GM12864 (cell line): ENCODE measurements at places on chromosomes 4 and X.

DNA sequence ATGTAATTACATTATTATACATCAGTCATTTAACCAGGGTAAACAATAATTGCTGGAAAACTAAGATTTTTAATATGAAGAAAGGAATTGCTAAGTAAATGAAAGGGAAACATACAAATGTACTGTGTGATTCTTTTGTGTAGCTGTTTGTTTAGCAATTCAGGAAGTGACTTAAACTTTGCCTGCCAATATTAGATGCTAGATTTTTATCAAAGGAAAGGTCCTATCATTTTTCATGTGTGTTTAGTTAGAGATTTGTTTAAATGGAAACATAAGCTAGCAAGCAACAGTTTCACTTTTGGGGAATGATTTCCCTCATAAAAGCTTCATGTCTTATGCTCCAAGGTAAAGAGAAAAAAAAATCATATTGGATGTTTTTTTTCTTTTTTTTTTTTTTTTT lies 95.1 kb upstream of the LIMCH1 start:
- no peak for DNase-seq

DNA sequence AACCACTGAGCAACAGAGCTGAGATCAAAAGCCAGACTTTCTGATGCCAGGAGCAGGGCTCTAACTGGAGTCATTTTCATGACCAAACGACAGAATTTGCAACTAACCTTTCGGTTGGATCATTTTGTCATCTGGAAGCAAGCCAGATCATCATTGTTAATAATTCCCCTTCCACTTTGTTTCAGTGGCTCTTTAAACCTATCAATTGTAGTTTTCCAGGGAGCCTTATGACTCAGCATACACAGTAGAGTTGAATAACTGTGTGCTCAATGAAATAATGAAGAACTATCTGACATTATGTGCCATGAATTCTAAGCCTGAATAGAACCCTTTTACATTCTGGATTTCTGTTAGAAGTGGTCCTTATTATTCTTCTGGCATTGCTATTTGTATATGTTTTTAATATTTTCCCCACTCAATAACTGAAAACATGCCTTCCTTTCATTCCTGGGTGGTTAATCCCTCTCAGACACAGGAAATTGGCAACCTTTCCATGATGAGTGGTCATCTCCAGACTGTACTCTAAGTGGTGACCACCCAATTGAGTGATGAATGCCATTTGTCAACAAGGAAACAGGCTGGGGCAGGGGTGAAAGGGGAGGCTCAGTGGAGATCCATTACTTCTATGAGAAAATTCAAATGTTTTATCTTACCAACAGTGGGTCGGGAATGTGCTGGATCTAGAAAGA lies 431.8 kb downstream of the BCOR start:
- DNase-seq: no peak

DNA sequence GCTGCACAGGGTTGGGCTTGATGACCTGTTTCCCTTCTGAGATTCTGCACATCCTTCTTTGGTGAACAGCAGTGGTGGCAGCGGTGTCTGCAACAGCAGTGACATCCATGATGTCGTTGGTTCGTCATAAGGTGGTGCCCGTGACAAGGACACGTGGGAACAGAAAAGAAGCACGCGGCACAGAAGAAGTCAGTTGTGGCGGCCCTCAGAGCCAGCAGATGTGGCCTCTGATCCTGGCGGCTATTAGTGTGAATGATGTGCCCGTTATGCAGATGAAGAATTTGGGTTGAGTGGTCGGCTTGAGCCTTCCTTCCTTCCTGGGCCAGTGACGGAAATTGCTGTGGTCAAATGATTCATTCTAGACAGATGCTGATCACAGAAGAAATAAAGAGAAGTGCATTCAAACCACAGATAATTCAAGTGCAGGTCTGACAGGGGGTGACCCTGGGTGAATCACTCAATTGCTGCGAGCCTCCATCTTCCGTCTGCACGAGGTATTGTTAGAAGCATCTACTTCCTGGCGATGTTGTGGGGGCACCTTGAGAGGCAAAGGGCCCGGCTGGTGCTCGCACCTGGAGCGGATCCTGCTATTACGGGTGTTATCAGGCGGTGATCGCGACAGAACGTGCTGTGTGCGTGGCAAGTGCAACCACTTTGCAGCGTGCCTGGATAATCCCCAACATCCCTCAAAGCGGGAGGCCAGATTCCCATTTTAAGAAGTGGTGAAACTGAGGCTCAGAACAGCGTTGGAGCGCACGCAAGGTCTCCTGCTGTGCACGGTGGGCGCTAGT lies 215.2 kb upstream of the PSAPL1 start:
- DNase-seq: no peak

- no peak for DNase-seq
Measured at GRCh38 chr4:151599863-151600262, 160.9 kb downstream of the GATB start.

DNA sequence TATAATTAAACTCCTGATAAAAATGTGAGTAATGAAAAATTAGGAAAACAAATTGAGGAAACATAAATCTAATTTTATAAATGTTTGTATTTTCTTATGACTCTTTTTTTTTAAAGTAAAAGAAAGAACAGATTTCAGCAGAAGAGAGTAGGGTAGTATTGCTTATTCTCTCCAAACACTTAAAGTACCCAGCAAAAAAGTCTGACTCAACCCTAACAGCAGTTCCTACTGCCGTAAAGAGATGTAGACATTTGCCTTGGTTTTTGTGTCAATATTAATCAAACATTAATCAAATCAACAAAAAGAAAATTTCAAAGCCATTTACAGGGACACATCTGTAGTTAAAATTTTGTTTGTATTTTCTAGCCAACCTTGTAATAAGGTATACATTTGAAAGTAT lies 508.4 kb downstream of the IL15 start:
- DNase-seq: no peak

DNA sequence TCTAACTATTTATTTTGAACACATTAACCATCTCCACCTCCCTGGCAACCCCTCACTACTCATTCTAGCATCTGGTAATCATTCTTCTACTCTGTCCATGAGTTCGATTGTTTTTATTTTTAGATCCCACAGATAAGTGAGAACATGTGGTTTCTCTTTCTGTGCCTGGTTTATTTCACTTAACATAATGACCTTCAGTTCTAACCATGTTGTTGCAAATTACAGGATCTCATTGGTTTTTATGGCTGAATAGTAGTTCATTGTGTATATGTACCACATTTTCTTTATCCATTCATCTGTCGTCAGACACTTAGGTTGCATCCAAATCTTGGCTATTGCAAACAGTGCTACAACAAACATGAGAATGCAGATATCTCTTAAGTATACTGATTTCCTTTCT lies 33.4 kb upstream of the FAM47B start:
- no peak for DNase-seq

DNA sequence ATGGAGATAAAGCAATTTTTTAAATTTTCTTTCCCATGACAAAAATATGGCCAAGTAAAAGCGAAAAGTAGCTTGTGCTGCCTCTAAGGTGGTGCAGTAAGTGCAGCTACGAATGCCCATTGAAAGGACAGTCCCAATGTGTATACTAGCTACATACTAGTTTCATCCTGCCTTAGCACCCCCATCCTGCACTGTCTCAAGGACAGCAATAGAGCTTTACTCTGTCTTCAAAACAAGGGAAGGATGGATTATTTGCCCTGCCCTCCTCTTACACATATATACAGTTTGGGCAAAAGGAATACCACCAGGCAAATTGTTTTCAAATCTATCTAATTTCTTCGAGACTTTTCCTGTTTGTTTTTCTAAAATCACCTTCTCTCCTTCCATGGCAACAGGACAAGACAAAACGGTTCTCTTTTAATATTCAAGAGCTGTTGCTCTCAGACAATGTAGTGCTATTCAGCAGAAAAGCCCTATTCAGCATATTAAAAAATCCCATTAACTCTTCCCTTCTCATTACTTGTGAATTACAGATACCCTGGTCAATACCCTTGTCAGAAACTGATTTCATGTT lies 75.1 kb upstream of the SLC7A11 start:
- no peak for DNase-seq

DNA sequence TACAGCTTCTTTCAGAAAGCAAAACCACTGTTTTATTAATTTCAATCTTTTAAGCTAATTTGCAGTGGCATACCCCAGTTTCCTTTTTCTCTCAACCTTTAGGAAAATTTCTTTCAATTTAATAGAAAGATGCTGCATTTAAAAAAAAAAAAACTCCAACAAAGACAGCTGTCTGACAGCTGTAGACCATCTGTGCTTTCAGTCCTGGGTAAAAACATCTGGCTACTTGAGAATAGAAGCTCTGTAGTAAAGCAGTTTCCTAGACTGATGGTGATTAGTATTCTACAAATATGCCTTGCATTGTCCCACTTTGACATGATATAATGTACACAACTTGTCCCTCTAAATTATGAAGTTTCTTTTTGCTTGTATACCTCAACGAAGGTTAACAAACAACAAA lies 197.8 kb downstream of the EDA start:
- DNase-seq: no peak

- DNase-seq: no peak
Measured at GRCh38 chrX:143462696-143463095, 54.6 kb downstream of the SPANXN3 start.

GRCh38 chr4:5365071-5366008 lies 314.1 kb downstream of the STK32B start:
- peak; percentile 33 for DNase-seq

DNA sequence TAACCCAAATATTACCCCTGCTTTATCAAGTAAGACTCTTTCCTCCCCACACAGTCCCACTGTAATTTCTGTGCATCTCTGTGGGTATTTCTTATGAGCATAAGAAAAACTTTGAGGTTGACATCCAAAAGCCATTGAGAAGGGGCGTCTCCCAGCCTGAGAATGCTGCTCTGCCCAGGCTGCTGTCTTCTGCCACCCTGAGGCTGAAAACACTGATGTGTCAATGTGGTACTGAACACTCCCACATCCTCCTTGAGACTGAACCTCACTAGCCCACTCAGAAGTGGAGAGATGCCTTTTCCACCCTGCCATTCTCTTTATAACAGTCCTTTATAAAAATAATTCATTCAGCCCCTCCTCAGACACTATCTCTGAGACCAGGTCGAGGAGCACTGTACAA lies 120.8 kb downstream of the SMIM20 start:
- no peak for DNase-seq

- DNase-seq: no peak
Measured at GRCh38 chrX:139596068-139596467, 65.5 kb downstream of the F9 start.

GRCh38 chrX:11427453-11428071 lies 134.3 kb downstream of the AMELX start:
- no peak for DNase-seq

- no peak for DNase-seq
Measured at GRCh38 chrX:8848911-8849310, 47.7 kb upstream of the FAM9A start.

DNA sequence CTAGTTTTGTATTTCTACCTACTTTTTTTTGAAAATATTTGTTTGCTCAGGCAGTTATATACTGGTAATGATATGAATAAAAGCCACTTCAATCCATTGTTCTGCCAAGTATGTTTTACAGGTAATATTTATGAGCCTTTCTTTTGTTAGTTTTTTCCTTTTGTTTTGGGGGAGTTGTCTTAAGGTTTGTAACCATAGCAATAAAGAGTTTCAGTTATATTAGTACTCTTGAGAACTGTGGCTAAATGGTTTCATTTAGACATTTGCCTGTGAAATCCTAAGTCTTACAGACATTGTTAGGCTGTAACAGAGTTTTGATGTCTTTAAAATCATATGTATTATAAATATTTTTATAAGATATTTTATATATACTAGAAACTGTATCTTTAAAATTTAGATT lies 150.1 kb downstream of the DIPK2B start:
- DNase-seq: no peak

DNA sequence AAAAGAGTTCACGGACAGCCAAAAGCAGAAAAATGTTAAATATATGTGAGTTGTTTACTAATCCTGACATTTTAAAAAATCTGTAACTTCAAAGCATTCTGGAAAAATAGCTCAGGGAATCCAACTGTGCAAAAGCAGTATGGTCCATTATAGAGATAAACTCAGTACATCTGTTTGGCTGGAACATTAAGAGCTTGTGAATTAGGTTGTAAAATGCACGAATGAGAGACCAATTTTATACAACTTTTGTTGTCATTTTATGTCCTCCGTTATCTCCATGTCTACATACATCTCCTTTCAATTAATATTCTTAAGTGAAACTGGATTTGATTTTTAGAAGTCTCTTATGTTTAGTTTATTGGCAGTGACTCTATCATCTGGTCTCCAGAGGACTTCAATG lies 367.0 kb upstream of the ATOH1 start:
- DNase-seq: no peak

- no peak for DNase-seq
Measured at GRCh38 chrX:133090236-133090809, 6.6 kb downstream of the USP26 start.

GRCh38 chr4:58849026-58849425 lies 1738.8 kb upstream of the IGFBP7 start:
- DNase-seq: no peak

- no peak for DNase-seq
Measured at GRCh38 chrX:30373951-30374350, 64.8 kb upstream of the NR0B1 start.

- DNase-seq: no peak
Measured at GRCh38 chr4:17077105-17077504, 178.7 kb upstream of the LDB2 start.

DNA sequence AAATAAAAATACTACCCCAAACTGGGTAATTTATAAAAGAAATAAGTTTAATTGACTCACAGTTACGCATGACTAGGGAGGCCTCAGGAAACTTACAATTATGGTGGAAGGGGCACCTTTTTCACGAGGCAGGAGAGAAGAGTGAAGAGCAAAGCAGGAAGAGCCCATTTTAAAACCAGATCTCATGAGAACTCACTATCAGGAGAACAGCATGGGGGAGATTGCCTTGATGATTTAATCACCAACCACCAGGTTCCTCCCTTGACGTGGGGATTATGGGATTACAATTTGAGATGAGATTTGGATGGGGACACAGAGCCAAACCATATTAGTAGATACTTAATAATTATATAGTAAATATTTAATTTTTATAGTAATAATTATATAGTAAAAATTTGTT lies 10.1 kb downstream of the CISD2 start:
- no peak for DNase-seq

DNA sequence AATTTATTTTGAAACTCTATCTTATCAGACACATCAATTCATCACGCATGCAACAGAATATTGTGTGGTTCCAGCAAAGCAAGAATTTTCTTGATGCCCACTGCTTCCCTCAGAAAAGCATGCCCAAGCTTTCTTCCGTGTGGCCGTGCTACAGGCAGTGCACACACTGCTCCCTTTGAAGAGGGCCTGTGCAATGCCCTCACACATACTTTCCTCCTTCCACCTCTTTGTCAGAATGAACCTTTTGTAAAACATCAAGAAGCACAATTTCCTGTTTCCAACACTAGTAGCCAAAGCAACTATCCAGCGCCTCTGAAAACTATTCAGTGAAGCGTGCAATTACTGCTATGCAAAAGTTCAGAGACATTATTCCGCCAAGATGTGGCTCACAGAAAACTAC lies 201.7 kb downstream of the NLGN4X start:
- DNase-seq: no peak

- no peak for DNase-seq
Measured at GRCh38 chr4:3267576-3268394, 18.8 kb downstream of the MSANTD1 start.
